ENCODE measurements at places on chromosomes 12 and 14.

DNA sequence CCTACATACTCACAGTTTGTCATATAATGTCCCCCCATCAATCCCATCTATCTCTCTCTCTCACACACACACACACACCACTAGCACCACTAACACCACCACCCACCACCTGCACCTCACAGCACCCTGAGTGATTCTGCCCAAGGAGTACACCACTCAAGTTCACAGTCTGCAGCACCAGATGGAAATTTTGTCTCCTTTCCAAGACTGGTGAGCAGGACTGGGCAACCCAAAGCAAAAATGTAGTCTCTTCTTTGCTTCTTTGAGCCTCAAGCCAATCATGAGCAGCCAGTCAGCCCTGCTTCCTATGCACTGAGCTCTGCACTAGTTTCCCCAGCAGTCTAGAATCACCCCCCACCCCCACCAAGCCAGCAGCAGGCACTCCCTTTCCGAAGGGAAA lies 15.0 kb upstream of the ARMH4 start:
- DNase-seq, result no peak

DNA sequence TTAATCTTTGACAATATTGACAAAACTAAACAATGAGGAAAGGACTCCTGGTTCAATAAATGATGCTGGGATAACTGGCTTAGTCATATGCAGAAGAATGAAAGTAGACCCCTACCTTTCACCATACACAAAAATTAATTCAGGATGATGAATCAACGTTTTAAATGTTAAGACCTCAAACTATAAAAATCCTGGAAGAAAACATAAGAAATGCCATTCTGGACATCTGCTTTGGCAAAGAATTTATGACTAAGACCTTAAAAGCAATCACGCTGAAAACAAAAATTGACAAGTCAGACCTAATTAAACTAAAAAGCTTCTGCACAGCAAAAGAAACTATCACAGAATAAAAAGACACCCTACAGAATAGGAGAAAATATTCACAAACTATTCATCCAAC lies 97.4 kb downstream of the LMNTD1 start:
- no peak for DNase-seq

GRCh38 chr14:52786887-52787286 lies 4.5 kb downstream of the GNPNAT1 start:
- DNase-seq, result no peak

DNA sequence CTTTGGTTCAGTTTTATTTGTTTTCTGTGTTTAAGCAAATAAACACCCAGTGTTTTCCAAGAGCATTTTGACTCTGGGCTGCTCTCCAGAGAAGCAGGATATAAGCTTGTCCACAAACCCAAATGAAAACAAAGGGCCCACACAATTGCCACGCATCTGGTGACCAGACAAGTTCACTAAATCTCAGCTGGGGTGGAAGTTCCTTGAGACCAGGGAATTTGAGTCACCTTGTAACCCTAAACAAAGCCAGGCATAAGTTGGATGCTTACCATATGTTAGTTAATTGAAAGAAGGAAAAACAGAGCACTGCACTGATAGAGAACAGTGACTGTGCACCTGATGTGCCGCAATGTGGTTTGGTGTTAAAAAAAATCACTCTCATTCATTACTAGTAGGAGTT lies 1.6 kb upstream of the TXNRD1 start:
- no peak for DNase-seq

DNA sequence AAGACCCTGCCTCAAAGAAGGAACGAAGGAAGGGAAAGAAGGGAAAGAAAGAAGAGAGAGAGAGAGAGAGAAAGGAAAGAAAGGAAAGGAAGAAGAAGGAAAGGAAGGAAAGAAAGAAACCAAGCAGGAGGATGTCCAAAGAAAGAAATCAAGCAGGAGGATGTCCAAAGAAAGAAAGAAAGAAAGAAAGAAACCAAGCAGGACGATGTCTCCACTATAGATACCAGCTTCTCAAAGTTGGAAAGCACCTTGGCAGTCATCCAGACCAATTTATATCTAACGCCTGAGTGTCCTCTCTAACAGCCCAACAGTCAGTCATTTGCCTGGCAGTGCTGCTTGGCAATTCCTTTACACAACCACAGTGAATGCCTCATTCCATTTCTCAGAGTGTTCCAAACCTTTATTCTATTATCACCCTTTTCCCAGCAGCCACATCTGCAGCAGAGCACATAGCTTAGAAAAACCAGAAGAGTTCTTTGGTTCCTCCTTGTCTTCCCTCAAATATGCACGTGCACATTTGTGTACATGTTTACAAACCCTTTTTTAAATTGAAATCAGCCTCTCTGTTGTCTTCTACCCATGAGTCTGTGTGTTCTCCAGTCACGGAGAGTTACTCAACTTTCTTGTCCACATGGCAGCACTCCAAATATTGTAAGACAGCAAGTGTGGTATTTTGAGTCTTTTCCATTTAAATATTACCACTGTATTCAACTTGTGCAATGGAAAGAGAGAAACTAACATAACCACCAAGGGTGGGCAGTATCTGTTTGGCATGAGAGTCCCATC lies 138.4 kb downstream of the STXBP6 start:
- no peak for DNase-seq

GRCh38 chr12:82047446-82047845 lies 288.3 kb upstream of the PPFIA2 start:
- DNase-seq, result no peak

DNA sequence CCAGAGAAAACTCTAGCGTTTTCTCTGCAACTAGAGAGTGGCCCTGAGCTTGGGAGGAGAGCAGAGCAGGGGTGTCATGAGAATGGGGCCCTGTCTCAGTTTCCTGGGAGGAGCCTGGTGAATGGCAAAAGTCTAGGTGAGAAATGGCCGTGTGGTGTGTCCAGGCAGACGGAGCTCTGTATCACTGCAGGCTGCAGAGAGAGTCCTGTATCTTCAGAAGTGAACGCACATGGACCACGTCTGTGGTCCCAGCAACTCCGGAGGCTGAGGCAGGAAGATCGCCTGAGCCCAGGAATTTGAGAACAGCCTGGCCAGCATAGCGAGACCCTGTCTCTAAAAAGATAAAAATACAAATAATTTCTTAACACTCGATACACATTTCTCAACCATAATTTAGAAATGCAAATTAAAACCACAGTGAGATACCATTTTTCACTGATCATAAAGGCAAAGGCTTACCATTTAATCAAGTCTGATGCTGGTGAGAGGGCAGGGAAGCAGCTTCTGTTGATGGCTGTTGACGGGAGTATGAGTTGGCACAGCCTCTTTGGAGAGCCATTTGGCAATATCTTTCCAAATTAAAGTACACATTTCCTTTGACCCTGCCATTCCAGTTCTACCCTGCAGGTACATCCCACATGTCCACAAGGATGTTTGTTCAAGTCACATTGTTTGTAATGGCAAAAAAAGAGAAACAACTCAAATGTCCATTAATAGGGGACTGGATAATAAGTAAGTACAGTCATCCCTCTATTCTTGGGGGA lies 51.0 kb downstream of the NFKBIA start:
- no peak for DNase-seq

GRCh38 chr14:64912261-64912660 lies 2.0 kb upstream of the CHURC1 start:
- DNase-seq, result no peak
